ENCODE measurements at places on chromosomes 5 and 9.
A peak's percentile ranks its signal among the peaks of the same experiment; 100 is the strongest.

- peak; percentile 92 for DNase-seq
These were observed 232.8 kb downstream of the DOCK8 start for GRCh38 chr9:447230-448025.

DNA sequence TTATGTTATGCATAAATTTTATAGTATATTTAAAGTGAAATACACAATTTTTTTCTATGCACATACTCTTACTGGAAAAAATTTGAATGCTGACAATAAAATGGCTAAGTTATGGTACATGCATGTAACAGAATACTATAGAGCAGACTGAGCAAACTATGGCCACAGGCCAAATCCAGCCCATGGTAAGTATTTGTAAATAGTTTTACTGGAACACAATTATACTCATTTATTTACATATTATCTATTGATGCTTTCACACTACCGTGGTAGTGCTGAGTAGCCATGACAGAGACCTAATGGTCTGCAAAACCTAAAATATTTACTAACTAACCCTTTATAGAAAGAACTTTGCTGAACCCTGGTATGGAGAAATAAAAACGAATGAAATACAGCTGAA is 45.7 kb downstream of the TEX10 start:
- DNase-seq: no peak

DNA sequence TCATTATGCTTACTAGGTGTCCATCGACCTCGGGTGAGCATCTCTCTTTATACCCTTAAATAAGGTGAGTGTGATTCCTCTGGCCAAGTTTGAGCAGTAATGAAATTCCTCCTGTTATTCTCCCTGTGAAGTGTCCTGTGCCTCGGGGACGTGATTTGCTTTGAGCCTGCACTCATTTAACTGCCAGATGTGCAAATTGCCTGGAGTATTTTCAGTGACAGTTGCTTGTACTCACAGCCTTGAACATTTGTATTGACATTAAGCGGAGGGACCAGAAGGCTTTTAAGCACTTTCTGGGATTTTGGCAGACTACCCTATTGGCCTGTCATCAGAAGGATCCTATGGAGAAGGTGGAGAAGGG is 126.9 kb downstream of the DOCK2 start:
- no peak for DNase-seq

GRCh38 chr5:117094114-117094815 is 519.6 kb upstream of the SEMA6A start:
- no peak for DNase-seq

- DNase-seq: no peak
These were observed 38.6 kb downstream of the EXOSC2 start for GRCh38 chr9:130732136-130732535.

GRCh38 chr9:124198948-124199347 is 58.8 kb upstream of the NEK6 start:
- DNase-seq: no peak

DNA sequence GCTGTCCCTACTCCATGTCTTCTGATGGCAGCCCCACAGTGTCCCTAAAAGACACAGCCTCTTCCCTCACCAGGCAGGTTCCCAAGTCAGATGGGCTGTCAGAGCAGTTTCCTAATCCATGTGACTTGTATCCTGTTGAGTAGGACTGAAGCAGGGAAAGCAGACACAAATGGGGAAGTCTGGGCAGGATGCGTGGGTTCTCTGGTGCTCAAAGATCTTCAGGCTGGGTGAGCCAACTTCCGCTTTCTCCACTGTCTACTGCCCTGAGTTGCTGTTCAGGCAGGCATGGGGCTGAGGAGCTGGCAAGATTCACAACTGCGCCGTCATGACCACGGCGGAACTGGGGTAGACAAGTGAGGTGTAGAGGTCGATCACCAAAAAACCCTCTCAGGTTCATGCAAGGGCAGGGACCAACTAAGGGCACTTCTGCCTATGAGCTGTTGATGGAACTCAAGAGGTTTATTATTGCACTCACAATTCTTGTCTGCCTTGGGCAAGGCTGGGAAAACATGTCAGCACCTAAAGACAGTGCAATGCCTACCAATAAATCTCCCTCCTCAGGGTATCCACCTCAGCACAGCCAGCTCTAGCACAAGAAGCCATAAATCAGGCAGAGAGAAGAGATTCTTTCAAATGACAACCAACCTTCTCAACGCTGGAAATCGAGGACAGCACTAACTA is 83.4 kb downstream of the RAPGEF1 start:
- no peak for DNase-seq

- DNase-seq: no peak
These were observed 439.3 kb upstream of the ZNF608 start for GRCh38 chr5:125185740-125186139.

DNA sequence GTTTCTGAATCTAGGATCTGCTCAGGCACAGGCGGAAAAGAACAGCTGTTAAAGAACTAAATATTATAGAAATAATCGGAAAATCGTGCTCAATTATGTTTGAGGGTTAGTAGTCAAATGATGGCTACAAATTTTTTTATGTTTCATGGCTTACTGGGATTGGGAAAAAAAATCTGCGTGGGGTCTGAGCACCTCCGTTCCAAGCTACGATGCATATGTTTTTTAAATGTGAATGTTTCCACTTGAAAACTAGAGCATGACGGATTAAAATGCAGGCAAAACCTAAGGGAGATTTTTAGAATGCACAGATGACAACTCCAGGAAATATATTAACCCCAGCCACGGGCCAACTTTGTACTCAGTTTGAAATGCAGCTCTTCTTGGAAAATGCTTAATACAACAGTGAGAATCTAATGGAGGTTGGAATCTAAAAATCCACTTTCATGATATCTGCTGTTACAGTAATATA is 5.3 kb downstream of the OTP start:
- DNase-seq: no peak
